ENCODE measurements at places on chromosomes 4 and X.

GRCh38 chrX:146173742-146174141, 356.1 kb downstream of the SLITRK2 start:
- DNase-seq, result no peak

- DNase-seq, result peak; percentile 70
These were observed 193.8 kb downstream of the ADAMTS3 start for GRCh38 chr4:72375073-72375736.

DNA sequence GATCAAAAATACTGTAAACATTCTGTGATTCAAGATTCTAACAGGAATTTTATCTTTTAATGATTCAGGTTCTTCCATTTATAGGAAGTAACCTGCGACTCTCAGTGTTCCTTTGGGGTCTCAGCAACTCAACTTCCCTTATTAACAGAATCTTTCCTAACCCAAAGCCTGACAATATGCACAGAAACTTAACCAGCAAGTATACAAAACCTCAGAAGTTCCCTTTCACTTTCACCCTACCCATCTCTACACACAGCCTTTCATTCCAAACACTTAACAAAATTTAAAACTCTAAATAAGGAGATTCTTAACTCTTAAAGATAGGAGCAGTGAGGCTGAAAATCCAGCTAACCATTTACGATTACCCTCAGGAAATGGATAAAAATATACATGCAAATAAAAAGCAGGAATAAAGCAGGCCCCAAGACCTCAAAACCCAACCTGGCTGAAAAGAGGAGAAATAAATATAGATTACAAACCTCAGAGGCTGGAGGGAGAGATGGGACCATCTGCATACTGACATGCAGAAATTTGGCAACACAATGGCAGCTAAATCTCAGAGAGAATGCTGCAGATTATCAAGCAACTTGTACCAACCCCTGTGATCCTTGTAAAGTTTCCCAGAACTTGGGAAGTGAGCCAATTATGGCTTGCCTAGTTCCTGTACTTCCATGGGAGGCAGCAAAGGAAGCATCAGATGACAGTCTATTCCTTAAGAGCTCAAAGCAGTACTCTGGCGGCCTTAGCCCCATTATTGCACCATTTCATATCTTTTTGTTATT, 101.0 kb downstream of the ATP11C start:
- DNase-seq, result peak; percentile 75

GRCh38 chr4:136009258-136009832, 1522.9 kb downstream of the PCDH18 start:
- DNase-seq, result no peak

GRCh38 chr4:2256156-2256731, 5.7 kb downstream of the MXD4 start:
- no peak for DNase-seq

- DNase-seq, result no peak
These were observed 17.5 kb downstream of the STX18 start for GRCh38 chr4:4524364-4524763.

GRCh38 chr4:70505151-70505748, 13.1 kb upstream of the AMTN start:
- DNase-seq, result peak; percentile 55

GRCh38 chr4:173866322-173867026, 336.4 kb upstream of the HAND2 start:
- no peak for DNase-seq

- DNase-seq, result peak; percentile 10
These were observed 128.4 kb downstream of the KLHL34 start for GRCh38 chrX:21529771-21530170.

DNA sequence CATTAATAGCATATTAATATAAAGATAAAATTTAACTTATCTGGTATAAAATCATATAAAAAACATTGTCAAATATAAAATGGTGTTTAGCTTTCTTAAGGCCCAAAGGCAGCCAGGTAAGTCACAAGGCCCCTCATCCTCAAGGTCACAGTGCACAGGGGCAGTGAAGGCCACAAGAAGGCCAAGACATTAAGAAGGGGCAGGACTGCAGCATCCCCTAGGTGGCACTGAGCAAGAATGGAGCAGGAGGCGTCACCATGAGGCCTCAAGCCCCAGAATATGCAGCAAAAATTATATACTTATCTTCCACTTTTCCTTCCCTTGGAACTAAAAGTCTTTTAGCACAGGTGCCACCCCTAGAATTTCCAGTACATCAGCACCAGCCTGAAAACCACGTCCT, 49.5 kb upstream of the MAGEA8 start:
- DNase-seq, result no peak

DNA sequence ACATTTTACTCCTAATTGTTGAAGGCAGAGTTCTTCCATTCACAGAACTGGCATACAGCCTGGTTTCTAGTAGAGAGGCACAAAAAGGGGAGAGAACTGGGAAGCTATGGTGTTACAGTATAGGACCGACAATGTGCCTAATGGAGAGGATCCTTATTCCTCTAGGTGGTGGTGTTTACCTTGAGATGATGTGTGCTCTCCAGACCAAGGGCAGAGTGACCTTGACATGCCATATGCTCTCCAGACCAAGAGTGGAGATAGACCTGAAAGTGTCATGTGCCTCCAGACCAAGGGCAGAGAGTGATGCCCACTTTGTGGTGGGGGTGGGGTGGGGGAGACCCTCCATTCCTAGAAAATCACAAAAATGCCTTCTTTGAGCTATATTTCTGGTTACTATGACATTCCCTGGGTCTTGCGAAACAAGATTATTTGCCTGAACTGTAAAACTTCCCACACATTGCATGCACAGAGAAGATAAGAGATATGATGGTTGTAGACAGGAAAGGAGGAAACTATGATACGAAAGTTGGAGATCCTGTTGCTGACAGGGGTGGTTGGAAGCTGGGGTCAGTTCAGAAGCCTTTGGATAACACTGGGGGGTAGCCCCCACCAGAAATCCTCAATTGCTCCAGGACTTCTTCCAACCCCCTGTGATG, 119.7 kb downstream of the TEX13C start:
- no peak for DNase-seq
